GM23248 (cell line): ENCODE measurements at places on chromosomes 3 and 15.

DNA sequence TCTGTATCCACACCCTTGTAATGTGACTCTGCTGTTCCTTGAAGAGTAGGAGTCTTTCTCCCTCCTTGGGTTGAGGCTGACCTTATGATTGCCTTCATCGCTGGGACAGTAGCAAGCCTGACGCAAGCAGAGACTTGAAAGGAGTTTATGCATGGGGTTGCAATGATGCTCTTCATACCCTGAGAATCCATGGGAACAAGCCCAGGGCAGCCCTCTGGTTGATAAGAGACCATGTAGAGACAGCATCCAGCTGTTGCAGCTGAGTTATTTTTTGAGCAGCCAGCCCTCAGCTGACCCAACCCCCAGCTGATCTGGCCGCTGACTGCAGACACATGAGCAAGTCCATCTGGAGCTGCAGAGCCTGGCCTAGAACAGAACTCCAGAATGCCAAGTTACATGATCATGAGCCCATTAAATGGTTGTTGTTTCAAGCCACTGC lies 60.6 kb upstream of the ARNT2 start:
- no peak for DNase-seq

GRCh38 chr3:82509106-82509842 lies 747.8 kb upstream of the GBE1 start:
- no peak for DNase-seq

- DNase-seq: no peak
Measured at GRCh38 chr3:100600181-100601042, 9.0 kb upstream of the ADGRG7 start.

- DNase-seq: no peak
Measured at GRCh38 chr3:105356396-105356795, 10.3 kb upstream of the ALCAM start.

- DNase-seq: no peak
Measured at GRCh38 chr3:24137958-24138875, 193.1 kb downstream of the NR1D2 start.

GRCh38 chr3:183477801-183478456 lies 49.5 kb upstream of the MCF2L2 start:
- no peak for DNase-seq

DNA sequence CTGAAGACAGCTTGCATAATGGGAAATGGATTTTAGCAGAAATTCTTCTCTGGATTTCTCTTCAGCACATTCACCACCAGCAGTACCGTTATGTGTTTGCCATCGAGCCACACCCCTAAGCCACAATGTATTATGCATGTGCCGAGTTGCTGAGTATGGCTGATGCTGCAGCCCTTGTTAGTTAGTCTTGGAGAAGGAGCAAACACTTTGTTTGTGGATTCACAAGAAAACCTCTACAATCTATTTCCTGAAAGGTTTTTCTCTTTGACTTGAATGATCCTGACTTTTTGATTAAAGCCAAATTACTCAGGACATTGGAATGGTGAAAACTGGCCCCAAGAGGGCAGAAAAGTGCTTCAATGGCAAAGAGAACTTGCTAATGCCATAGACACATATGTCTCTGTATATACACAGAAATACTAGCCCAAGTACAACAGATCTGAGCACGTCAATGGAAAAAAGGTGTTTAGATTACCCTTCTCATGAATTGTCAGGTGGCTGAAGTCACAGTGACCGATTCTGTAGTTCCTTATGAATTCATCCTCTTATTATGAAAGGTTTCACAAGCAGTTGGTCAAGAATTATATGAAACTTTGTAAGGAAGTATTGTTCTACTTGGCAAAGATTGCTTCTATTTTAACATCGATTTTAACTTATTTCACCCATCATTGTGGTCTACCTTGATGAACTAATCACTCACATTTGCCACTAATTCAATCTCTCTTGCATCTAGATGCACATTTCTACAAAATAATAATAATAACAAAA lies 103.0 kb downstream of the P3H2 start:
- DNase-seq: peak; percentile 69

DNA sequence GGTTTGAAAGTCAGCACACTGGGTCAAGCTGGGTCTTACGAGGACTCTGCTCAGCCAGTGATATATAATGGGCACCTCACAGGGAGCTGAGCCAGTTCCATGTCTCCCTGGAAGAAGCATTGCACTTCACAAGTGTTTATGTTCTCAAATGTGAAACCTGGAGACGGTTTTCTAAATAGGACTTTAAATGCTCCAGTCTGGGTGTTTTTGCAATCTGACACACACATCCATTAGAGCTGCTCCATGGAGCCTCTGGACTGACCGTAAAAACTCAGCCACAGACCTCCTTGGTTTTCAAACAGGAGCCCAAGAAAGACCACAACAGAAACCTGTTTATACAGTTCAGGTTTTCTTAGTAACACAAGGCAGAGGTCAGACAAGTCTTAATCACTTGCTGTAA lies 201.3 kb upstream of the LRIG1 start:
- DNase-seq: no peak

DNA sequence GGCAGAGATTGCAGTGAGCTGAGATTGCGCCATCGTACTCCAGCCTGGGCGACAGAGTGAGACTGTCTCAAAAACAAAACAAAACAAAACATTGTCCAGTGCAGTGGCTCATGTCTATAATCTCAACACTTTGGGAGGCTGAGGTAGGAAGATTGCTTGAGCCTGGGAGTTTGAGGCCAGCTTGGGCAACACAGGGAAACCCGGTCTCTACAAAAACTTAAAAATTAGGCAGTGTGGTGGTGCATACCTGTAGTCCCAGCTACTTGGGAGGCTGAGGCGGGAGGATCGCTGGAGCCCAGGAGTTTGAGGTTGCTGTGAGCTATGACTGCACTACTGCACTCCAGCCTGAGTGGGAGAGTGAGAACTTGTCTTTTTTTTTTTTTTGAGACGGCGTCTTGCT lies 27.2 kb upstream of the MOBP start:
- no peak for DNase-seq

GRCh38 chr3:60355825-60356224 lies 895.4 kb downstream of the FHIT start:
- DNase-seq: no peak

DNA sequence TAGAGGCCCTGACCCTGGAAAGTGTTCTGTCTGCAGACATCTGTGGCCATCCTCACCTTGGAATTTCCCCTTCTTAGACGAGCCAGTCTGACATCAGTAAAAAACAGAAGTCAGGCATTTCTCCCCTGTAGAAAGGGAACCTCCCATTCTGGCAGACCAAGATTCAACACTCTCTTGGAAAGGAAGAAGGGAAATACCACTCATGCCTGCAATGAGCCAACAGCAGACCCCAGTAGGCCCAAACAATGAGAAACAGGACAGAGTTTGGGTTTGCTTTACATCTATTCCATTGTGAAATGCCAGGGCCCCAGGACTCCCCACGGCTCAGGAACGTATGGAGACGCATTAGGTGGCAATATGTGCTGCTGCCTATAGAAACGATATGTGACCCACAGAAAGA lies 264.0 kb upstream of the NSMCE3 start:
- DNase-seq: no peak

GRCh38 chr3:49173116-49173791 lies 1.9 kb downstream of the KLHDC8B start:
- DNase-seq: no peak

GRCh38 chr3:48268936-48269561 lies 28.1 kb downstream of the ZNF589 start:
- DNase-seq: no peak

- DNase-seq: peak; percentile 74
Measured at GRCh38 chr15:63908991-63909390, 75.2 kb upstream of the HERC1 start.

- DNase-seq: peak; percentile 20
Measured at GRCh38 chr3:24069045-24069444, 124.0 kb downstream of the NR1D2 start.

DNA sequence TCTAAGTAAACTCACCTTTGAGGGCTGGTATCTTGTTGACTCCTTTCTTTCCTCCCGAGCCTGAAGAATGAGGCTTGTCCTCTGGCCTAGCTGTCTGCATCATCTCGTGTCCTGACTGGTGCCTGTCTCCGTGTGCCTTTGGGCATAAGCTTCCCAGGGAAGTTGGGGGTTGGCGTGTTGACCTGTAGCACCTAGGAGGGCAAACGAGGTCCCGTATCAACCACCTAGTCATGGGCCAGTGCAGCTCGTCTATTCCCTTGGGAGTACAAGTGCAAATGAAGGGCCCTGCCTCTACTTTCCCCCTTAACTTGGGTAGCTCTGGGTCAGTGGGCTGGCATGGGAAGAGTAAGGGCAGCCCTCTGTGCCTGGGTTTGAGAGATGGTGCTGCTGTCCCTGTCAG lies 8.7 kb downstream of the TEX264 start:
- no peak for DNase-seq
